Hindlimb muscle (tissue), 1 donor: ENCODE measurements at places on chromosomes 13 and 19. TPM values are rescaled to one million over a fixed set of nuclear protein-coding genes. Genes with fewer than 3 reads are reported as not detected.

- no peak for DNase-seq
Measured at GRCh38 chr13:57191667-57192066, 24.7 kb downstream of the PRR20E start.

DNA sequence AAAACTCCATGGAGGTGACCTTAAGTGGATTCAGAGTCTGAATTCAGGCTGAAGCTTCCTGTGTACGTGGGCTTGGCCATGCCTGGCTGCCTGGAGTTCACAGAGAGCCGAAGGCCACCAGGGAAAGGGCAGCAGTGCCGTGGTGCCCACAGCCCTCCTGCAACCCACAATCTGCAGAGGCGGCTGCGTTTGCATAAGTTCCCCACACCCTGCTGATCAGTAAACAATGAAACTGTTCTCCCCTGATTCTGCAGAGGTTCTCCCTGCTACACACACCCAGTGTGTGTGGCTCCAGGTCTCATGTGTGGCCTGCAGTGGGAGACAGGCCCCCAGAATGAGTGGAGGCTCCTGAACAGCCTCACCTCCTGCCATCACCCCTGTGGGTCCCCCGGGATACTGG lies 126.9 kb upstream of the SLC7A1 start:
- no peak for DNase-seq

GRCh38 chr19:41220811-41221210 lies 1.8 kb downstream of the AXL start:
- DNase-seq, result no peak

GRCh38 chr13:80716610-80717081 lies 375.7 kb upstream of the SPRY2 start:
- DNase-seq, result no peak

MBD3L5 gene
- polyA plus RNA-seq, result not detected

- DNase-seq, result no peak
Measured at GRCh38 chr19:3054265-3054971, 7.9 kb downstream of the TLE5 start.

DNA sequence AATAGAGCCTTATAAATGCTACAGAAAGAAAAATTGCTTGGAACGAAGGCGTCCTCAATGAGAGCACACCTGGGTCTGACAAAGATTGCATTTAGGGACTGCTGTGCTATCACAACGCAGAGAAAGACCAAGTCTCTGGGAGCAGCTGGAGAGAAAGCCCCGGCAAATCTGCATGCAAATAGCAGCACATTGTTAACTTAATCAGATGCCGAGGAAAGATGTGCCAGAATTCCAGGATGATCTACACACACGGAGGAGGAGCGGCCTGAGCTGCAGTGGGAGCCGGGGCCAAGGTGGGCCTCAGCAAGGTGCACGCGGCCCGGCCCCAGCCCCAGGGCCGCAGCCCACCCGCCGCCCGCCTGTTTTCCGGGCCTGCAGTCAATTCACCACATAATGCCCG lies 1.4 kb downstream of the ZNF536 start:
- DNase-seq, result no peak

GRCh38 chr13:93305886-93306285 lies 79.3 kb downstream of the GPC6 start:
- no peak for DNase-seq

GRCh38 chr13:42720113-42720857 lies 61.1 kb upstream of the FAM216B start:
- no peak for DNase-seq

DNA sequence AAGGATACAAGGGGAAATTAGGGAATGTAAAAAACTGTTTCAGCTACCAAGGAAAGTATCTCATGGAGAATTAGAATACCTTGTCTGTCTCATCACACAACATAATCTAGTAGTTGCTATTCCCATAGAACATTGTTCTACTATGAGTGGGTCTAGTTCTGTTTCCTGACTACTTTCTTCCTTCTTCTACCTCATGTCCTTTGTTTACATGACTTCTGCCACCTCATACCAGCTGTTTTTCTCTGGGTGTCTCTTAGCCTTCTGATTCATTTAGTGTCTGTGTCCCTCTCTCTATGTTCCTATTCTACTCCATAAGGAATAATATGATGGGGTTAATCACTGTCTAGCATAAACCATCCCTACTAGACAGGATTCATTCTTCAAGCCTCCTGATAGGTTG lies 887.3 kb downstream of the DIAPH3 start:
- DNase-seq, result no peak

DNA sequence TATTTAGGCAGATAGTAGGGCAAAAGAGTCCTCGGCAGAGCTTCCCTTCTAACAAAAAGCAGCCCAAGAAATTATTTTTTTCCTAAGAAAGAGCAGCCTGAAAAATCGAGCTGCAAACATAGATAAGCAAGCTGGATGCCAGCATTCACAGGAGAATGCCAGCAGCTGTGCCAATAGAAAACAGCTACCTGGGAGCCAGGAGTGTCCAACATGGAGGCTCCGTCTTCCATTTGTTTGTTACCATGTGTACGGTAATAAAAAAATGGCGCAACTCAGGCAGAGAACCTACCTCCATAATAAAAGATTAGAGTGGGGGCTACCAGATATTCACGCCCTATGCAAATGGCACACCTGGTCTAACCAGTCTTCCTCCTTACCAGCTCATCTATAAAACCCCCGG lies 77.6 kb upstream of the IPO5 start:
- no peak for DNase-seq

DNA sequence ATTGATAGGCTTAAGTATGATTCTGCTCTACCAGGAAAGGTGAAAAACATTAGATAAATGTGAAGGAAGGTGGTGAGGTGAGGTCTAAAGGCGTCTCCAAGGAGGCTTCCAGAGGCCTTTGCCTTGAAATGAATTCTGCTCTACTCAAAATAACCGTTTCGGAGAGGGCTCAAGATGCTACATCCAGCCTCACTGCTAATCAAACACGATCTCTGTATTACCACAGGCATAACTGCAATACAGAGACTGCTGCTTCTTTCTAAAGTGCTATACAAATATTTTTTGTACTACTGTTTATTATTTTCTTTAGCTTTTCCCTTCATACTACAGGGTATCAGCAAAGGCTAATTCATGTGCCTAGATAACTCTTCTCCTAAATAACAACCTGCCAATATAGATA lies 16.8 kb downstream of the MBNL2 start:
- no peak for DNase-seq

DNA sequence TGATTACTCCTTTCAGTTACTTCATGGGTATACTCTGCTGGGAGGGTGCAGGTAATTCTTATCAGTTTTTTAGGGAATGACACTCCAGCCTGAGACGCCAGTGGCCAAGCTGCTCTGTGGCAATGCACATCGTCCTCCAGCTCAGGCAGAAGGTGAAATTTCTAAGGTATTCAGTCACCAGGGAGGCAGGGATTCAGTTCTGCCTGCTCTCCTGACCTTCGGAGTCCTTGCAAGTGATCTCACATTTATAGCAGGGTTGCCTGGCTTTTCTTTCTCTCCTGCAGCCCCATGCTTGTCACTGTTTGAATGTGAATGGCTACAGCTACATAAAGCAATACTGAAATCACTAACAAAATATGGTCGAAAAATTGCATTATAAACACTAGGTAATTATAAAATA lies 1447.5 kb downstream of the EFNB2 start:
- DNase-seq, result no peak

ZNF681 gene
- 2.8 TPM for polyA plus RNA-seq

DNA sequence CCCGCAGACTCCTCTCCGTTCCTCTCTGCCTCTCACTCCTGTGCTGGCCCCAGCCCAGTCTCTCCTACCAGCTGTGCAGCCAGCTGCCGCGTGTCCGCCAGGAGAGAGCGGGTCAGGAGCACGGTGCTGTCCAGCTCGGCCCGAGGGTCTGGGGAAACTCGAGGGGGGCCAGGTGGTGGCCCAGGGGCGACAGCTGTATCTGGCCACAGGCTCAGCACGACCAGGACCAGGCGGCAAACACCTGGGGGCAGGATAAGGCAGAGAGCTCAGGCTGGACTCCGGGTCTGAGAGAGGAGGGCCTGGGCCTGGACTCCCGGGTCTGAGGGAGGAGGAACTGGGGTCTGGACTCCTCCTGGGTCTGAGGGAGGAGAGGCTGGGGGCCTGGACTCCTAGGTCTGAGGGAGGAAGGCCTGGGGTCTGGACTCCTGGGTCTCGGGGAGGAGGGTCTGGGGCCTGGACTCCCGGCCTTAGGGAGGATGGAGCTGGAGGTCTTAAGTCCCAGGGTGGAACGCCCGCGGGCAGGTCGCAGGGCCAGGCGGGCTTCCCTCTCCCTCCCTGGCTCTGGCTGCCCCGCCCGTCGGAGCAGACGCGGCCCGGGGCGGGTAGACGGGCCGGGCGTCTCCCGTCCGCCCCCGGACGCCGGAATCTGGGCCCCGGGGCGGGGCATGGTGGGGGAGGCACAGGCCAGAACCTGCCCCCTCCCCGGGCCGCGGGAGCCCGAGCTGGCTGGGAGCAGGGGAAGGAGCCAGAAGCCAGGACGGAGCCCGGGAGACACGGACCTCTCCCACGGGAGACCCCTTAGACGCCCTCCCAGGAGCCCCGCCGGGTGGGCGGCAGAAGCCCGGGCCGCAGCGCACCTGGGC lies 1.3 kb downstream of the IL11 start:
- DNase-seq, result no peak

GRCh38 chr13:84118839-84119409 lies 236.7 kb upstream of the SLITRK1 start:
- no peak for DNase-seq

GRCh38 chr13:44591316-44591715 lies 15.2 kb upstream of the TSC22D1 start:
- no peak for DNase-seq

DNA sequence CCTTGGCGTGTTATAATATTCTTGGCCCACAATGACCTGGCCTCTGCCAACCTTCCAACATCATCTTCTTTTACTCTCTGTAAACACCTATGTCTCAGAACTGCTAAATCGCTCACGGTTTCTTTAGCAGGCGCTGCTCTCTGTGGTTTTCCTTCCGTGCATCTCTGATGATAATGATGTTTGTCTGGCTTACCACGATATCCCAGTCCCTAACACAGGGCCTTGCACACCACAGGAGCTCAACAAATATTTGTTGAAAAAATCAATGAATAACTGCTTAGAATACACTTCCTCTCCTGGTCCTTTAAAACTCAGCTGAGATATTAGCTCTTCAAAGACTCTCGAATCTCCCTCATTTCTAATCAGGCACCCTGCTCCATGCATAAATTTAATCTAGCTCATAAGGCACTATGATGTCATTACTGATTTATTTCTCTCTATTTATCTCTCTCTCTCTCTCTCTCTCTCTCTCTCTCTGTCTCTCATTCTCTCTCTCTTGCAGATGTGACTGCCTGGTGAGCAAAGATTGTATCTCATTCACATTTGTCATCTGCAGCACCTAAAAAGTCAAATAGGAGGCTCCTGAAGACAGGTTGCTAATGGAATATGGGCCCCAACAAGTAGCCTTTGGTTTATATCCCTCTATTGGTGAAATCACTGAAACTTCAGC lies 206.4 kb downstream of the NHLRC3 start:
- DNase-seq, result no peak

GRCh38 chr13:93368718-93369117 lies 142.1 kb downstream of the GPC6 start:
- DNase-seq, result no peak

DNA sequence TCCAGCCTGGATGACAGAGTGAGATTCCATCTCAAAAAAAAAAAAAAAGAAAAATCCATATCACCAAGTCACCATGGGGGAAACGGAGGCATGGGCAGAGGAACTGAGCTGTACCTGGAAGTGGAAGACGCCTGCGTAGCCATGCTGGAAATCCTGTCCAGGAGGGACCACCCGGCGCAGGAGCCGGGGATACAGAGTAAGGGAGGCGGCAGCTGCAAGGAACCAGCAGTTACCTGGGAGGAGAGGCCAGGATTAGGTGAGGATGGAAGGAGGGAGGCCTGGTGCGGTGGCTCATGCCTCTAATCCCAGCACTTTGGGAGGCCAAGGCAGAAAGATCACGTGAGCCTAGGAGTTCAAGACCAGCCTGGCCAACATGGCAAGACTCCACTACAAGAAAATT lies 2.0 kb downstream of the CAPN12 start:
- DNase-seq, result no peak

KASH5 gene
- polyA plus RNA-seq, result not detected

FREM2 gene
- 5.5 TPM for polyA plus RNA-seq

PRSS57 gene
- polyA plus RNA-seq, result 0.32 TPM

DNA sequence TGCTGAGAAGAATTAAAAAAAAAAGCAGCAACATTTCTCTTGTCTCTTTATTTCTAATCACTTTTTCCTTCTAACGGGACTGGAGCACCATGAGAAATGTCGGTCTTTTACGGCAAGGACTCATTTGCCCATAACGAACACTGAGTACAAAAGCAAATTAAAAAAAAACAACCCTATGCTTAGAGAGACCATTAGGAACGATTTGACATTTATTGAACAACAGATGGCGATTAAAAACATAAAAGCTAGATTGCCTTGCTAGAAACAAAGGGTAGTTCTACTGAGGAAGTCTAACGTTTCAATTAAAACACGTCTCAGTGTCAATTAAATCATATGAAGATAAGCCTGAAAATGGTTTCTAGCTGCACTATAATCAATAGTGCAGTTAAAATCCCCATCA lies 51.1 kb downstream of the OLFM4 start:
- no peak for DNase-seq

CYP2S1 gene
- 0.46 TPM for polyA plus RNA-seq

- peak; percentile 20 for DNase-seq
Measured at GRCh38 chr19:57241176-57241575, 744 bp downstream of the ZNF805 start.

- DNase-seq, result no peak
Measured at GRCh38 chr19:35582760-35583159, 3.2 kb upstream of the PMIS2 start.

DNA sequence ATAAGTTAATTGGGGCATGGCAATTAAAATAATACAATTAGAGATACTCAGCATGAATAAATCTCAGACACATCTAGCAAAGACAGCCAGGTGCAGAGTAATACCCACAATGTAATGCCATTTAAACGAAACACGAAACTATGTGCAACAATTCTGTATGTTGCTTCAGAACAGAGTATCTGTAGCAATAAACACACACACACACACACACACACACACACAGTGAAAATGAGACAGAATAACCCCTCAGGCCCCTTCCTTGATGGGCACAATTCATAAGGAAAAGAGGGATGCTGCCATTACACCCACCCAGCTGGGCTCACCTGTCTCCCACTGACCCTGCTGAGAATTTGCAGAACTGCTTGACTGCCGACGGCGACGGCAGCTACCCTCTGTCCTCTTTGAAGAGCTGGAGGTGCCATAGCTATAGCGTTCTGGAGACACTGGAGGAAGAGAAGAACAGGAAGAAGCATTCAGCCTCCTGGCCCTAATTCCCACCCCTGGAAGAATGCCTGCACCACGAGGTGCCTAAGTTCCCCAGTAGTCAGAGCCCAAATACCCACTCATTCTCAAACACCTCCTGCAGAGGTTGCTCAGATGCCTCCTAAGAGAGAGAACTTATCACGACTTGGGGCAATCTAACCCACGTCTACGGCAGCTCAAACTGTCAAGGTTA lies 2.5 kb downstream of the DEDD2 start:
- no peak for DNase-seq

- DNase-seq, result no peak
Measured at GRCh38 chr19:10295847-10296591, 6.3 kb downstream of the ICAM5 start.

- DNase-seq, result no peak
Measured at GRCh38 chr13:27086599-27087265, 84.9 kb downstream of the USP12 start.

ADGRE1 gene
- not detected for polyA plus RNA-seq

ZNF534 gene
- polyA plus RNA-seq, result 0.75 TPM
